ENCODE measurements at places on chromosomes 11 and 22.

GRCh38 chr11:11463405-11463804 lies 110.4 kb upstream of the CSNK2A3 start:
- no peak for DNase-seq

DNA sequence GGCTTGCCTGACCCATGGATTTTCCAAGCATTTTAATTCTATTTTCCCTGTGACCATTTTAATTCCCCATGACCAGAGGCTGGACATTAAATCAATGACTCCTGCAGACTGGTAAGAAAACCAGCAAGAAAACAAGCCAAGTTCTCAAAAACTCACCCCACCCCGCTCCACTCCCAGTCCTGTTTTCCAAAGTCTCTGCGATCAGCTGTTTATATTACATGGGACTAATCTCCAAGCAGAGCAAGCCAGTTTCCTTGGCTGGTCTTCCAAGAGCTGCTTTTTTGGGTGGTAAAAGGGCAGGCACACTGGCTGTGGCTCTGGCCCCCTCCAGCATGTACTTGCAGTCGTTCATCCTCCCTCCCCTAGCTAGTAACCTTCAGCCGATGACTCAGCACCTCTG lies 97.9 kb downstream of the RRAS2 start:
- DNase-seq, result no peak

DNA sequence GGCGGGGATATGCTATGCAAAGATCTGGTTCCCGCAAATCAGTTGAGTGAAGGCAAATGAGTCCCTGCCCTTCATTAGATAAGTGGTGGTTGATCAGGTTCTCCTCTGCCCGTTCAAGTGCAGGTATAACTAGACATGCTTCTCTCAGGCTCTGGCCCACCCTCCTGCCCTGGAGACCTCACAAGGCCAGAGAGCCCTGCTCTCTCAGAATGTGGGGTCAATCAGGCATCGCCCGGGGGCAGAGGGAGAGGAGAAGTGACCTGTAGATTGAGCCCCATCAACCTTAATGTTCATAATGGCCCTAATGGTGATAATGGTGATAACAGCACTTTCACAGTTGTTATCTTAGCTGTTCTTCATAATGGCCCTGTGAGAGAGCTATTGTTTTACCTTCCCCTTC lies 224.3 kb downstream of the DSCAML1 start:
- no peak for DNase-seq

DNA sequence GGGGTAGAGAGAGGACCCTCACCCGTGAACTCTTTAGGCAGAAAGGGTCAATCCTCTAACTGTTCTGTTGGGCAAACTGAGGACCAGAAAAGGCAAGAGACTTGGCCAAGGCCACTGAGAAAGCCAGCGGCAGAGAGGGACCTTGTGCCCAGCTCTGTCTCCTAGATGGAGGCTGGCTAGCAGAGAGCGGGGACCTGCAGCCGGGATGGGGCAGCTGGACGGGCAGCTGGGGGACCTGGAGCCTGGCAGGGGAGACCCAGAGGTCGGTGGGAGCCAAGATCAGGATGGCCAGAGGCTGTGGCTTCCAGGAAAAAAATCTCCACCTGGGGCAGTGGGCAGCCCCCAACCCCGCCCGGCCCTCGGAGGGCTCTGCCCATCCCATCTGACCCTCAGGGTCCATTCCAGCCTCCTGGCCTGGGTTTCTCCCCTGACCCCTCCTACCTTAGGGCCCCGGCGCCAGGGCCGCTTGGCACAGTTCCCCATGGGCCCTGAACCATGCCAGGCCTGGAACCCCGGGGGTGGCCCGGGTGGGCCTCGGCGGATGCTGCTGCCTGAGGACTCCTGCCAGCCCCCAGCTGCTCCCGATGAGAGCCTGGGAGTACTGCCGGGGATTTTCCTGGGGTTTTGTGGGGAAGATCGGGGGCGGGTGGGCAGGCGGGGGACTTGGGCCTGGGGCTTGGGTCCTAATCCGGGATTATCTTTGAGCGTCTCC lies at the start of gene CABP2:
TSS of gene CABP2 (minus strand) at position 603 of the 712 bp plus-strand sequence. CDS start at position 483, 120 bp downstream.
- DNase-seq, result no peak
